Activated CD8-positive, alpha-beta memory T cell treated with anti-CD3 and anti-CD28 coated beads, Interleukin-2, amount 50 U/mL, for 4 hours (primary cell): ENCODE measurements at places on chromosomes 4 and X.

- DNase-seq = no peak
Measured at GRCh38 chrX:150736475-150736874, 43.3 kb downstream of the MTMR1 start.

GRCh38 chr4:165756836-165757235 is 116.2 kb upstream of the TLL1 start:
- DNase-seq = no peak

GRCh38 chr4:186724058-186724863 is 605 bp upstream of the FAT1 start:
- no peak for DNase-seq

DNA sequence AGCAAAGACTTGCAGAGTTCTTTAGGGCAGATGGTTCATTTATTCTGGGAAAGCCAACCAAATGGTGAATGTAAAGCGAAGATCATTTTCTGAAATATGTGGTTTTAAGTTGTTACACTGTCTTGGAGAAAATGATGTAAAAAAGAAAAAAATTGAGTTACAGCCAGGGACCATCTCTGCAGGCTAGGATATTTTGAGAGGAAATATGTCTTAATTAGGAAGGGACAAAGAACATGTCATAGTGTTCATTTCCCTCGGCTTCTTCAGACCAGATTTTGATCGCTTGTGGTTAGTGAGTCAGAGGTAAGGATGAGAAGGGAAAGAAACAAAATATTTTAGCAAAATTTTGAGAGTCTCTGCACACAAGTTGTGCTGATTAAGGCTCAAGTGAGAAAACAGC is 59.0 kb upstream of the C1QTNF7 start:
- DNase-seq = no peak

DNA sequence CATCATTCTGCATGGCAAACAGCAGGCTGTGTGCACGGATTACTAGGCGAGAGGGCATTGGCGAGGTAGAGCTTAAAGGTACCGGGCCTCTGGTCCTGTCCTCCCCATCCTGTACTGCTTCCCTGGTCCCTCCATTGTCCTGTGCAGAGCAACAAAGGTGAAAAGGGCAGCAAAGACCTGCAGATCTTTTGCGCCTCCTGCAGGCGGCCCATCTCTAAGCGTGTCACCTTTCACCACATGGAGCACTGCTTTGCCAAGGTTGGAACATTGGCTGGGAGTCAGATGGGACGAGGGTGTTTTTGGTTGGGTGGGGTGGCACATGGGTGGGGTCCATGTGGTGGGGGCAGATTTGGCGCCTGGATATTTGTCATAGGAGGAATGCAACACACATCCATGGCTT is 64.7 kb upstream of the UXT start:
- no peak for DNase-seq

DNA sequence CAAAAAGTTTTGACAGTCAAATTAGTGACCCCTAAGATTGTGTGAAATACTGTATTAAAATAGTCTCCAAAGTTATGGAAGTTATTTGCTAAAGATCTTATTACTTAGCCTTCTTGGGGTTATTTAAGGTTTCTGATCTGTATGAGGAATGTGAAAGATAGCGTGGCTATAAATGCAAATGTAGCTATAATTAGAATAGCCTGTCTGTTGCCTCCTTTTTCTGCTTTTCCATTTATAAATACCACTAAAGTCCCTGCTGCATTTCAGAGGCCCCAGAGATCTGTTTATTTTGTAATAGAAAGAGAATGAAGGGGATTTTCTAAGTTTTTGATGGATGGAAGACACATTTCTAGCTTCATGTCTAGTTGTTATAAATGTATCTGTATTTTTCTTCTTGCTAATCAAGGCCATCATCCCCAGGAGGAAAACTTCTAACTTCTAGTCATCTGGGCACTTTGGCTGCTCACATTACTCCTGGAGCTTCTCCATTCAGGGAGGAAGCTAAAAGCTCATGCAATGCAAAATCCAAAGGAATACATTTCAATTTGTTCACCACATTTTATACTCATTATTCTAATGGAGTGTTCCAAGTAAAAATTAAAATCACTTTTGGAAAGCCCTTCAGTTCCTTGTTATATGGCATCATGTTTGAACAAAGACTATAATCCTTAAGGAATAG is 73.9 kb downstream of the INTS12 start:
- no peak for DNase-seq

DNA sequence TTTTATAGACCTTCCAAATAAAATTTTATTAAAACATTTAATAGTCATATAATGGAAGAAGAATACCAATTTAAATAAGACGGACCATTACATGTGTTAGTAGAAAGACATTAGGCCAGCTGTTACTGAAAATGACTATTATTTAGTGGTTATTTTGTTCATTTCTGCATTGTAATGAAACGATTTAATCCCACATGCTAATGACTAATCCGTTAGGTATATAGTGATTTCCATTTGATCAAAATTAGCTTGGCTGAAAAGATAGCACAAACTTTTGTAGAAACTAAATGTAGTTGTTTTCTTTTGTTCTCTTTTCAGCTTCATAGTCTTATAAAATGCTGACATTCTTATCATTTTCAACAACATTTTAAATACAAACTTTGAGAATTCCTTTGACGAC is 556.1 kb upstream of the TENM3 start:
- no peak for DNase-seq

DNA sequence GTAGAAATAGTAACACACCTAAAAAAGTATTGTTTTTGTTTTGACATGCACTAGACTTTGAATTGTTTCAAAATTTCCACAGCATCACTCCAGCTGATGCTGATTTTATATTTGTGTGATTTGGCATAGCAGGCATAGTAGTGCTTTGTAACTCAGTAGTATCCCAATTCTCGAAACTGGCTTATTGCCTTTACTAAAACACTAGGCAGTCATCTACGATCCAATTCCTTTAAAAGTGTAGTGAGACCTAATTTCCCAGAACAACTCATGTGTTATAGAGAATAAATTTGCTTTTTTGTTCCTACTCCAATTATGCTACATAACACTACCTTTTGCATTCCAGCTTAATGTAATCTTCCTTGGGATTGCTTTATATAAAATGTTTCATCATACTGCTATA is 797.7 kb downstream of the ADGRL3 start:
- DNase-seq = no peak

- no peak for DNase-seq
Measured at GRCh38 chr4:8744083-8744805, 127.4 kb downstream of the HMX1 start.

DNA sequence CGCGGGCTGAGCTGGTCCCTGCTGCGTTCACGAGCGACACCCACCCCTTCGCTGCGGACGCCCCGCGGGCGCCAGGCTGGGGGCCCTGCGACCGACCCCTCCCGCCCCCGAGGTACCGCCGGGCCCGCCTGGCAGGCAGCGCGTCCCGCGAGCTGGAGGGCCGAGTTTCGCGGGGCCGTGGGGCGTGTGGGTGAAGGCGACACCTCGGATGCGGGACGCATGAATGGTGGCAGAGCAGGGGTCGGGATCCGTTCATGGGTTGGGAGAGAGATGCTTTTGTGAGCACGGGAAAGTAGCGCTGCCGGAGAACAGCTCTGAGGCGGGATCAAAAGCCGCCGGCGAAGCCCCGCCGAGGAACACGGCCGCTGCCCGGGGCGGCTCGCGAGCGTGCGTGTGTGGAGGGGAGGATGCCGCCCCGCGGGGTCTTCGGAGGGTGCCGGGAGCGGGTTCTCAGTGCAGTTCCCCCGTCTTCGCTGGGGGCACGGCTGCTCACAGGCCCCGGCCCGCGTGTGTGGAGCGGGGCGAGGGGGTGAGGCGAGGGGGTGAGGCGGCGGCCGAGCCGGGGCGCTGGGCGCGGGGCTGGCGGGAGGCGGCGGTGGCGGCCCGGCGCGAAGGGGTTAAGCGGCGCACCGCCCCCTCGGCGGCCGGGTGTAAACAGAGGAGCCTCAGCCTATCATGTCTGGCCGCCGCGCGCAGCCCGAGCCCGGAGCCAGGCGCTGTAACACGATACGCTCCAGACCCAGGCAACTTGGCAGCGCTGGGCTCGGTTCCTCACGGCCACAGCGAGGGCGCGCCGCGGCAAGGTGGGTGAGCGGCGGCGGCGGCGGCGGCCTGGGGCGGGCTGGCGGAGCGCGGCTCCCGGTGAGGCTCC is 205.3 kb downstream of the TENM3 start:
- DNase-seq = peak; percentile 27

GRCh38 chr4:13542577-13543031 is 1.7 kb downstream of the NKX3-2 start:
- no peak for DNase-seq

DNA sequence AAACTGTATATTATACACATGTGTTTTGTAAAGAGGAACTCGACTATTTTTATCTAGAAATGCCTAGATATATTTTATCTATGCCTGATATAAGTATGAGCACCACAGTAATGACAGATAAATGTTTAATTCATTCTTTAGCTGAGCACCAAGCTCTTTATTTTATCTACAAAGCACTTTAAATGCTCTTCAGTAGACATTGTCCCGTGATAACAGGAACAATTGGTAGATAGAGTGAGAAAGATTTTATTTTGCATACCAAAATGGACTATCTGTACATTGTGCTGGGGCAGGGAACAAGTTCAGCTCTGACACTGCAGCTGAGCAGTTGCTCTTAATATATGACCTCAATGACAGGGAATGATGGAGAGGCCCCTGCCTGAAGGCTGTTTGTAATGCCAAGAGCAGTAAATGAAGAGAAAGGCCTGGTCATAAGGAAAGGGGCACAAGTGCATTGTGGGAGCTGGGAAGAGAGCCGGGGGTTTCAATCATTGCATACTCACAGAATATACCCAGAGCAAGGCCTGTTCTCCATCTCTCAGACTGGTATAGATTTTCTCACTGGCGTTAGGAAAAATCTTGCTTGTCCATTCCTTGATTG is 57.3 kb downstream of the SEPTIN11 start:
- DNase-seq = no peak

DNA sequence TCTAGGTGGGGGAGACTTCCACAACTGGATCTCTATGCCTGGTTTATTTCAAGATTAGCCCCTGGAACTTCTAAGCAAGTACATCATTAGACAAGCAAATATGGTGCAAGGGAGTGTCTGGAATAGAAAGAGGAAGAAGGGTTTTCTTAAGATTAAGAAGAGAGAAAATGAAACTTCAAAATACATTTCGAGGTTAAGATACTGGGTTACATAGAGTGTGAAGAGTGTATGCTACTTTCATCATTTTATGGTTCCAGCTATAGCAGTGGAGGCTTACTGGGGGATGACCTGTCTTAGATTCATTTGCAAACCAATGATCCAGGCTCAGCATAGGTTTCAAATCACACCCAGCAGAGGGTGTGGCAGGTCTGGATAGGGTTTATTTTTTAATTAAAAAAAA is 144.4 kb upstream of the GATB start:
- DNase-seq = no peak

DNA sequence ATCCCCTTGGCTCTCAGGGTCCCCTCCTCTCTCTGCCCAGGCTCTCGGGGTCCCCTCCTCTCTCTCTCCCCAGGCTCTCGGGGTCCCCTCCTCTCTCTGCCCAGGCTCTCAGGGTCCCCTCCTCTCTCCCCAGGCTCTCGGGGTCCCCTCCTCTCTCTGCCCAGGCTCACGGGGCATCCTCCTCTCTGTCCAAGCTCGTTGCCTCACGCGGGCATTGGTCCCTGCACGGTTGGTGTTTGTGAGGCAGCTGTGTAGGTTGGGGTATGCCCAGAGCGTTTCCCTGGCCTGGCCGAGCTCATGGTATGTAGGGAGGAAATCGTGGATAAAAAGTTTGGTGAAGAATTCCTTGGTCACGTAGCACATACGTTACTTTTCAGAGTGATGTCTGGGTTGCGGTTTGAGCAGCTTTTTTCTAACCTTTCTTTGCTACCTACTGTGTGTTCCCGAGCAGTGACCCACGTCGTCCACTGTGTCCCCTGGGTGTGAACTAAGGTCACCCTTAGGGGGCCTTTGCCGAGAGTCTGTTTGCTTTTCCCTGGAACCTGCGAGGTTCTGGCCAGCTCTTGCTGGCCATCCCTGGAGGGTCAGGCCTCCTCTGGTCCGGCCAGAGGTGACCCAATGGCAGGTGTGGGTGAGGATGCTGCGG is 36.6 kb downstream of the PCGF3 start:
- no peak for DNase-seq

DNA sequence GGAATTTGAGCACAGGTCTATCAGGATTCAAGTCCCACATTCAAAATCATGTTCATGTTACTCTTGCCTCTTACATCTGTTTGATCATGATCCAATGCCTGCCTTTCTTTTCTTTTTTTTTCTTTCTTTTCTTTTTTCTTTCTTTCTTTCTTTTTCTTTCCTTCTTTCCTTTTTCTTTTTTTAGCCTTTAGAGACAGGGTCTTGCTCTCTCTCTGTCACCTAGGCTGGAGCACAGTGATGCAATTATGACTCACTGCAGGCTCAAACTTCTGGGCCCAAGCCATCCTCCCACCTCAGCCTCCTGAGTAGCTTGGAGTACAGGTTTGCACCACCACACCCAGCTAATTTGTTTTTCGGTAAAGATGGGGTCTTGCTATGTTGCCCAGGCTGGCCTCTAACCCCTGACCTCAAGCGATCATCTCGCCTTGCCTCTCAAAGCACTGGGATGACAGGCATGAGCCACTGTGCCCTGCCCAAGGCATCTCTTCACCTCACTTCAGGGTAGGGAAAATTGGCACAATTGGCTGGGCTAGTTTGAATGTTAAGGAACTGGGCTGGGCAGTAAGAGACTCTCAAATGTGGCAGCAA is 359.2 kb downstream of the FBXW7 start:
- DNase-seq = no peak

DNA sequence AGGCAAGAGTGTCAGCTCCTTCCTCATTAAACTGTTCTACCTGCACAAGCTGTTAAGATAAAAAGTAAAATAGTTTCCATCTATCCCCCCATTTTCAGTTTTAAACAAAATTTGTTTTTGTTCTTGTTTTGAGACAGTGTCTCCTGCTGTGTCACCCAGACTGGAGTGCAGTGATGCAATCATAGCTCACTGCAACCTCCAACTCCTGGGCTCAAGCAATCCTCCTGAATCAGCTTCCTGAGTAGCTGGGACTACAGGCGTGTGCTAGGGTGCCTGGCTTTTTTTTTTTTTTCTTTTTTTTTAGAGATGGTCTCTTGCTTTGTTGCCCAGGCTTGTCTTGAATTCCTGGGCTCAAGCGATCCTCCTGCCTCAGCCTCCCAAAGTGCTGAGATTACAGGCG is 105.4 kb downstream of the HS6ST2 start:
- no peak for DNase-seq

GRCh38 chr4:73883306-73883705 is 14.1 kb downstream of the CXCL1 start:
- DNase-seq = no peak

DNA sequence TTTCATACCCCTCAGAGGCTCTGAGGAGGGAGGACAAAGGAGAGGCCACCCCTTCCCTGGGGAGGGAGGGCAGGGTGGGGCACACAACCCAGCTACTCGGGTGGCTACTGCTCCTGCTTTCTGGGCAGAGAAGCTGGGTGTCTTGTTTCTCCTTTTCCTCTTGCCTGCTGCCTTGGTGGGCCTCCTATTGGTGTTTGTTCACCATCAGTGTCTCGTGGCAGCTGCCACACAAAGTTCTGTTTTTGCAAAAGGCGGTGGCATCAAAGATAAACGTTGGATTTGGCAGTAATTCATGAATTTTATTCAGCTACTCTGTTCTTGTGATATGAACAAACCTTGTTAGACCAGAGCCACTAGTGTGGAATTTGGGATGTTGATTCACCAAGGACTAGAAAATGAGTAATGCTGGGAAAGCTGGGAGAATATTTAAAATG is 153.0 kb upstream of the SCML1 start:
- DNase-seq = no peak
